CD8-positive, alpha-beta memory T cell (primary cell): ENCODE measurements at places on chromosomes 3 and 15. TPM values are rescaled to one million over a fixed set of nuclear protein-coding genes. Genes with fewer than 3 reads are reported as not detected.

Gene FXR1
- 135 TPM for total RNA-seq

Gene SPATA12
- not detected for total RNA-seq

Gene CIDEC
- total RNA-seq = not detected

Gene ISLR
- not detected for total RNA-seq

GRCh38 chr15:93298901-93299300 lies 209.9 kb upstream of the RGMA start:
- no peak overlapping the region for H3K4me3 ChIP-seq
- no peaks in the 10 kb centered on the region for H3K36me3 ChIP-seq
- H3K4me1 ChIP-seq = no peaks in the 10 kb centered on the region

DNA sequence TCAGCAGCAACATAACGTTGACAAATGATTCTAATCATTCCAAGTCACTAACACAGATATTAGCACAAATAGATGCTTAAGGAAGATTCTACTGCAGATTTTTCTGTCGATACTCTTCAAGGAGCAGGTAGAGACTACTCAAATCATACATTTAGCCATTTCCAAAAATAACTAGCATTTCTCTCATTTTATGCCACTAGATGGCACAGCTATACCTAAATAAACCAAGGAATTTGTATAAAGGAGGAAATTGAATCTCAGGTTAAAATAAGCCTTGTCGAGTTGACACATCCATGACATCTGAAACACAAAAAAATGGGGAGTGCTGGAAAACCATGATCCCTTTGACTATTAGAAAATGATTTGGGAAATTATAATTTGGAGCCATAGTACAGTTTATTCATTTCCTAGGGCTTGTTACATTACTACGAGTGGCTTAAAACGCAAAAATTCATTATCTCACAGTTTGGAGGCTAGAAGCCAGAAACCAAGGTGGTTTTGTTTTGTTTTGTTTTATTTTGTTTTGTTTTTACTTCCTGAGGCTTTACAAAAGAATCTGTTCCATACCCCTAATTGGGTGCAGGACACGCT lies 59.5 kb upstream of the STRIT1 start:
- no peaks in the 10 kb centered on the region for H3K36me3 ChIP-seq
- H3K27me3 ChIP-seq = no peaks in the 10 kb centered on the region
- DNase-seq = no peak
- H3K4me1 ChIP-seq = no peaks in the 10 kb centered on the region
- no peak overlapping the region for H3K27ac ChIP-seq

- H3K4me3 ChIP-seq = no peak overlapping the region
- peaks cover 16% of the 10 kb centered on the region for H3K36me3 ChIP-seq
- H3K27me3 ChIP-seq = no peaks in the 10 kb centered on the region
These were observed 878 bp upstream of the TLR9 start for GRCh38 chr3:52226229-52226817.

GRCh38 chr3:166390303-166390702 lies 553.1 kb upstream of the BCHE start:
- DNase-seq = no peak
- no peak overlapping the region for H3K27ac ChIP-seq
- H3K36me3 ChIP-seq = no peaks in the 10 kb centered on the region
- H3K27me3 ChIP-seq = no peaks in the 10 kb centered on the region
- no peak overlapping the region for H3K4me3 ChIP-seq
- H3K4me1 ChIP-seq = no peaks in the 10 kb centered on the region

- H3K36me3 ChIP-seq = no peaks in the 10 kb centered on the region
- H3K27ac ChIP-seq = no peak overlapping the region
- no peak overlapping the region for H3K4me3 ChIP-seq
- no peak for DNase-seq
- H3K27me3 ChIP-seq = no peaks in the 10 kb centered on the region
These were observed 132.7 kb downstream of the KLF13 start for GRCh38 chr15:31459400-31459748.

DNA sequence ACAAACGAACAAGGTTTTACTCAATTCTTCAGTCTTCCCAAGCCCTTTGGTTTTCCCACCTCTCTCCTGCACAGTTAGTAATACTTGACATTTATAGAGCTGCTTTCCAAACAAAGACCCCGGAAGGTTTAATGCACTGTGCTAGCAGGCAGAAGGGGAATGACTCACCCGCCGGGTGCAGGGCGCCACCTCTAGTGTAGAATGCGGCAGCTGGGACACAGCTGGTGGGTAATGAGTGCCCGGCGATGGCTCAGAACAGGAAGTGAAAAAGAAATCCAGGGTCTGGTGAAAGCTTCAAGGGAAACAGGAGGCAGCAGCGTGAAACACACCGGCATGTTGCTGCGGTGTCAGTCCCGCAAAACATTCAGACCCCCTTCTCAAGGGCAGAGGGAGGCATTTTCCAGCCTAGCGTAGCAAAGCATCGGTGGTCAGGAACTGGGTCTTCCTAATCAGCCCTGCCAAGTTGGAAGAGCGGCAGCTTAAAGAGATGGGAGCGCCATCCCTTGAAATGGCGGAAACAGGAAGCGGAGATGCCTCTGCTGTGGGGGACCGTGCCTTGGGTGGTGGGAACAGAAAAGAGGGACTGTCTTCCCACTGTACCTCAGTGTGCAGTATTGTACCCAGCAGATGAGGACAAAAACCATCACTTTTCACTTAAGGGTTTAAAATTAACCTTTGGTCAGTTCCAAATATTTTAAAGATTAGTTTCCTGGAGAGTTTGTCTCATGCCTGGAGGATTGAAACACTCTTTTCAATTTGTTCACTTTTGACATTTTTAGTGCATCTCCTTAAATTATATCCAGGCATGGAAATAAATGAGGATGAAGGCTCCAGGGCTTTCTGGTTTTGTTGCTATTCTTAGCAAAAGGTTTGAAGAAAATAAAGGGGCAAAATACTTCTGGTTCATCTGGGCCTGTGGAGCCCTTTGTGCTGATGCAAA lies 160.7 kb upstream of the MCTP2 start:
- H3K36me3 ChIP-seq = no peaks in the 10 kb centered on the region
- no peak for DNase-seq
- no peak overlapping the region for H3K27ac ChIP-seq
- H3K4me1 ChIP-seq = no peaks in the 10 kb centered on the region
- no peaks in the 10 kb centered on the region for H3K27me3 ChIP-seq
- no peak overlapping the region for H3K4me3 ChIP-seq

DNA sequence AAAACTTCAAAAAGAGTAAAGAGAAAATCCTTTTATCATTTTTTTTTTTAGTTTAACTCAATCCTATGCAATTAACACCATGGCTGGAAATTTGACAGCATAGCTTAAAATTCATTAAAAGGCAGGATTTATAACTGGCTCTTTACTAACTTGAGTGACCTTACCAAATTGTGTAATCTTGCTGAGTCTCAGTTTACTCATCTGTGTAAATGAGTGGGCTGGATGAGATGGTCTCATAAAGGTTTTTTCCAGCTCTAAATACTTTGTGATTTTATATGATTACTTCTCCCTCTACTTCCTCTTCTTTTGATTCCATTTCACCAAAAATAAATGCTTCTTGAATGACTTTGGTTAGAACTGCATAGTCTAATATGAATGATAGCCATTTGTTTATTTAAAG lies 234.9 kb upstream of the SATB1 start:
- no peak overlapping the region for H3K4me3 ChIP-seq
- H3K27me3 ChIP-seq = no peaks in the 10 kb centered on the region
- H3K36me3 ChIP-seq = no peaks in the 10 kb centered on the region
- H3K27ac ChIP-seq = no peak overlapping the region
- H3K4me1 ChIP-seq = peaks cover 26% of the 10 kb centered on the region
- no peak for DNase-seq

- no peak for DNase-seq
- no peaks in the 10 kb centered on the region for H3K36me3 ChIP-seq
- H3K4me1 ChIP-seq = no peaks in the 10 kb centered on the region
These were observed 349.9 kb upstream of the TGFBR2 start for GRCh38 chr3:30256474-30256873.

GRCh38 chr15:22888120-22888859 lies 49.8 kb downstream of the NIPA2 start:
- no peak overlapping the region for H3K4me3 ChIP-seq
- H3K27me3 ChIP-seq = no peaks in the 10 kb centered on the region
- no peak for DNase-seq
- no peaks in the 10 kb centered on the region for H3K4me1 ChIP-seq
- no peak overlapping the region for H3K27ac ChIP-seq
